Kidney (tissue), 22 donors: ENCODE measurements at places on chromosomes 16 and 17.

GRCh38 chr16:17970816-17971331 lies 365.7 kb downstream of the NPIPA8 start:
- no peak for DNase-seq

GRCh38 chr17:67922503-67922902 lies 73.8 kb downstream of the C17orf58 start:
- no peak for DNase-seq

DNA sequence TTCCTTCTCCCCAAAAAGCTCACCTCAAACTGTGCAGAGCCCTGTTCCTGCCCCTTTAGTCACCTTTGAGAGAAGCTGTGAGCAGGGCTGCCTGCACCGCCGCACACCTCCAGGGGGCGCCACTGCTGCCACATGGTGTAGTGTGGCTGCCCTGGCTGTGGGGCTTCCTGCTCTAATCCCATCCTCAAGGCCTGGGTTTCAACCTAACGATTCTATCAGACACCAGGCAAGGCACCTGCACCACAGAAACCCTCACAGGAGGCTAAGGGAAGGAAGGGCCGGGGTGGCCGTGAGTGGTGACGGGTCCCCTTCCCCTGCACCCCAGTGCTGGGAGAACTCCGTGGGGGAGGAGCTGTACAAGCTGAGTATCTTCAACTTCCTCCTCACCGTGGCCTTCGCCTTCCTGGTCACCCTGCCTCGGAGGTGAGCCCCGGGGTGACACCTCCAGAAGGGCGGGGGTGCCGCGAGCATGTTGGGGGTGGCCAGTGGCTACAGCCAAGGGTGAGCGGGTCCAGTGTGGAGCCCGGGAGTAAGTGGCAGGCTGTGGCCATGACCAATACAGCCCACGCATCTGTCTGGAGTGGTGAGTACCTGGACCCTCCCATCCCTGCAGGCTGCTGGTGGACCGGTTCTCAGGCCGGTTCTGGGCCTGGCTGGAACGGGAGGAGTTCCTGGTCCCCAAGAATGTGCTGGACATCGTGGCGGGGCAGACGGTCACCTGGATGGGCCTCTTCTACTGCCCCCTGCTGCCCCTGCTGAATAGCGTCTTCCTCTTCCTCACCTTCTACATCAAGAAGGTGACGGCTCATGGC lies 7.0 kb downstream of the TMC8 start:
- no peak for DNase-seq

DNA sequence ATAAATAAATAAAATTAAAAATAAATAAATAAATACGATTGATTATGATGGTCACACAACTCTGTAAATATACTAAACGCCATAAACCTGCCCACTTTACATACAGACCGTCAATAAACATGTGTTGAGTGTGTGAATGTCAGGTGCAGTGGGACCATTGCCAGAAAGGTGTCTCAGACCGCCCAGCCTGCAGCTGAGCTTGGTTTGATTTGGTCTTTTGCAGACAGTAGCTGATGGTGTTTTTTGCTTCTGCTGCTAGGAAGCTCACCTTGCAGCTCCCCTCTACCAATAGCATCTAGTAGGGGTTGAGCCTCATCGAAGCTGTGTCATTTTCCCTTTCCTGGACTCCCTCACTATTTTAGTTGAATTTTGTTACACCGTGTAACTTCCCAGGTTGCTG lies 23.5 kb downstream of the UBALD1 start:
- DNase-seq: no peak

DNA sequence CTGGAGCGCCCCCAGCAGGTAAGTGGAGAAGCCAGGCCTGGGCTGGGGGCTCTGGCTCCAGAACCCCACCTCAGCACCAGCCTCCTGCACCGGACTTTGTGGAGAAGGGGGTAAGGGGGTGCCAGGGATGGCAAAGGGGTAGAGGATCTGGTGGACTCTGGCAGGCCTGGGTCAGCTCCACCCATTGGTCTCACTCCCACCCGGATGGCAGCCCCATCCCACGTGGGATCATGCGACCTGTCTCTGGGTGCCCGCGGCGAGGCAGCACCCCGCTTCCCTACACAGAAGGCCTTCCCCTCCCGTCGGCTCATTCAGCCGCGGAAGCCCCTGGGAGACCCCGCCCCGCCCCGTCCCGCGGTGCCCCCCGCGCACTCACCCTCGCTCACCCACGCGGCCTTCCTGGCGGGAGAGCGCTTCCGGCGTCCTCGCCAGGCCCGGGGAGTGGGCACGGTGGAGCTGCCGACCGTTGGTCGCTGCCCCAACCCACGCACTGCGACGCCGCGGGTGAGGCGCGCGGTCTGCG lies 498 bp upstream of the PLEKHG4 start:
- DNase-seq: peak; percentile 82

DNA sequence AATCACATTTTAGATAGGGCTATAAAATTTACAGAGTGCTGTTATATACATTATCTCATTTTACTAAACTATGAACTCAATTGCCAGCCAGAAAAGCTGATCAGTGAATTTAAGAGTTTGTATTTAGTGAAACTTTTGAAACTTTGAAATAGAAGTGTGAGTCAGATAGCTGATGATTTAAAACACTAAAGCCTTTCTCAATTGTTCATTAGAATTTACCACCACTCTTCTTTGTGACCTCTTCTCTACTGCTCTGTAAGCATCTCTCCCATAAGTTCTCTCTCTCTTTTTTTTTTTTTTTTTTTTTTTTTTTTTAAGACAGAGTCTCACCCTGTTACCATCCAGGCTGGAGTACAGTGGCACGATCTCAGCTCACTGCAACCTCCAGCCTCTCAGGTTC lies 43.7 kb downstream of the GOSR1 start:
- no peak for DNase-seq

GRCh38 chr16:27154705-27155521 lies 48.4 kb upstream of the KDM8 start:
- DNase-seq: peak; percentile 81

DNA sequence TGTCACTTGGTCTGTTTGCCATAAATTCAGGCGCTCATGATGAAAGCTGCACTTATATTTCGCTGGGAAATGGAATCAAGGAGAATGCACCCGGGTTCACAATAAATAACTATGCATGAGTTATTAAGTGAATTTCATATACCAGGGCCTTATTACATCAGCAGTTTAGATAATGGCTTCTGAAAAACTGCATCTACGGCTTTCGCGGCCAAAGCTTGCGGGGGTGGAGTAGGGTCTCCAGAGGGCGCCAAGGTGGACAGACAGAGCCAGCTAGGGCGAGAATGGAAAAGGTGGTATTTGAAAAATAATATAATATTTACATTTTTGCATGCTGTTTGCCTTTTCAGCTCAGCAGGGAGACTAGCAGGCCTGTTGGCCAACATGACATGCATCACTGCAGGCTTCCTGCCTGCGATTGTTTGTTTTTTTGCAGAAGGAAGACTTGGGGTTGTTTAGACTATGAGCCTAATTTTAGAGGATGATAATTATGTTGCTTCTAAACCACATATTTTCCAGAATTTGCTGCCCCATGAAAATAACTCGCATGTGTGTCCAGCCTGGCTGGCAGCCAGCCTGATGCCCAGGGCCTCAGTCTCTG lies 173.8 kb upstream of the IRX3 start:
- DNase-seq: no peak

DNA sequence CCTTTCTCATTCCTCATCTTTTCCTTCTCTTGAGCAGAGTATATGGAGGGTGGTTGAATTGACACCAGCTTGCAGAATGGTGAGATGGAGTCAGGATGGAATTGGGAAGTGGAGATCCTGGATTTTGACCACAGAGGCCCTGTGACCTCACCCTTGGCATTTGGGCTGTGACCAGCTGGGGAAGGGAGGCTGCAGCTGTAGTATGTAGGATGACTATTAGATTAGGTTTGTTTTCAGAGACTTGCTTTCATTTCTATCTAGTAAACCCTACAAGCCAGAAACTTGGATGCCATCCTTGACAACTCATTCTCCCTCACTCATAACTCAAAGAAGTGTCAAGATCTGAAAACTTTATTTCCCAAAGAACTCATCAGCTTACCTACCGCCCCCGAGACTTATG lies 5.9 kb downstream of the GNGT2 start:
- DNase-seq: no peak

GRCh38 chr17:15915961-15916360 lies 29.0 kb upstream of the ADORA2B start:
- DNase-seq: no peak

GRCh38 chr16:53740476-53740875 lies 36.5 kb downstream of the FTO start:
- no peak for DNase-seq

GRCh38 chr17:32659419-32659842 lies 172.6 kb downstream of the CDK5R1 start:
- DNase-seq: peak; percentile 76

DNA sequence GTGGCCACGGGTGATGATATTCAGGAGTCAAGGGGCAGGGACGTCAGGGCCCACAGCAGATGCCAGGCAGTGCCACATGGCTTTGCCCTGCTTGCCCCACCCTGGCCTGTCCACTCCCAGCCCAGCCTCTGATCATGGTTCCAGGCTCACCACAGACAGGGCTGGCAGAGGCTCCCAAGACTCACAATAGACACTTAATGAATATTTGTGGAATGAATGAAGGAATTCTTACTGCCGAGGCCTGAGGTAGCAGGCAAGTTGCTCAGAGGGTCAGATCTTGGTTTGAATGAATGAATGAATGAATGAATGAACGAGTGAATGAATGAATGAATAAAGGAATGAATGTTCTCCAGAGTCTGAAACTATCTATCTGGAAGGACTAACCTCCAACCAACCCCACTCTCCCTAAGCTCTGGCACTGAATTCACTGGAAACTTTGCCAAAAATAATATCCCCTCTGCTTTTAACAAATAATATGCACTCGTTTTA lies 60.9 kb downstream of the RAI1 start:
- DNase-seq: no peak

GRCh38 chr16:7492122-7492521 lies 159.5 kb downstream of the RBFOX1 start:
- peak; percentile 42 for DNase-seq

DNA sequence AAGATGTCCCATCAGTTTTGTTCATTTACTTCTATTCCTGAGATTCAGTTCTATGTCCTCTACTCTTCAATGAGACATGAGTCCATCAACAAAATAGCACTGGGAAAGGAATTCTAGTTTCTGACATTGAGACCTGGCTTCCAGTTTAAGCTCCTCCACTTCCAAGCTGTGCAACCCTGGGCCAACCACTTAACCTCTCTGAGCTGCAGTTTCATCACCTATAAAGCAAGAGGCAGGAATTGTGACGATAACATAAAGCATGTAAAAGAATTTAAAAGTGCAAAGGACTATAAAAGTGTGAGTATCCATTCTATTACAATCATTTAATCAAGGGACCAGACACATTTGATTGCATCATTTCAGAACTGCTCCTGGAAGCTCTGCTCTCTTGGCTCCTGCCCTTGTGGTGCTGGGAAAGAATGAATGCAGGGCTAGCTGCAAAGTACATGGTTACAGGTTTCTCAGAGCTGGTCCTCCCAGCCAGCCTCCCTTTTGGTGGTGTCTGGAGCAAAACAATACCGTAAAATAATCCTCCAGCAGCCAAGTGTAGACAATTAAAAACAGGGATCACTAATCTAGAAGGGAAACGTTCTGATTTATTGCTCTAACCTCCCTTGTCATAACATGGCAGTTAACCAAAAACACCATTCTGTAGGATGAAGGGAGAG lies 113.9 kb downstream of the VPS53 start:
- DNase-seq: peak; percentile 23

DNA sequence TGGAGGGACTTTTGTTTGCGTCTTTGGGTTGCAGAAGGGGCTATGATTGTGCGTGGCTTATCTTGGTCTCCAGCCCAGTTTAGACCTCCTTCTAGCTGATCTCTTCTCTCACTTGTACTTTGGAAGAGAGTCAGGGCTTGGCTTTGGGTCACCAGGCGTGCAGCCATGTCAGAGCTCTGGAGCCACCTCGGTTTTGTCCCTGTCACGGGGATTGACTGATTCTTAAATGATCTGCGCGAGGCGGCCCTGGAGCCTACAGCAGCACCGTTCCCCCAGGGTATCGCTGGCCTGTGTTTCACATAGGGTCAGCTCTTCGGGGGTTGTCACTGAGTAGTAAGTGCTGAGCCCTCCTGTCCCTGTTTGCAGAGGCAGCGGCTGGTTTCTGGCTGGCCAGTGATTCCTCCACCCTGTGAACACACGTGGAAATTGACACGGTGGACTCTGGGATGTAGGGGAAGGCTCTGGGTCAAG lies 209.8 kb upstream of the CHMP6 start:
- no peak for DNase-seq

DNA sequence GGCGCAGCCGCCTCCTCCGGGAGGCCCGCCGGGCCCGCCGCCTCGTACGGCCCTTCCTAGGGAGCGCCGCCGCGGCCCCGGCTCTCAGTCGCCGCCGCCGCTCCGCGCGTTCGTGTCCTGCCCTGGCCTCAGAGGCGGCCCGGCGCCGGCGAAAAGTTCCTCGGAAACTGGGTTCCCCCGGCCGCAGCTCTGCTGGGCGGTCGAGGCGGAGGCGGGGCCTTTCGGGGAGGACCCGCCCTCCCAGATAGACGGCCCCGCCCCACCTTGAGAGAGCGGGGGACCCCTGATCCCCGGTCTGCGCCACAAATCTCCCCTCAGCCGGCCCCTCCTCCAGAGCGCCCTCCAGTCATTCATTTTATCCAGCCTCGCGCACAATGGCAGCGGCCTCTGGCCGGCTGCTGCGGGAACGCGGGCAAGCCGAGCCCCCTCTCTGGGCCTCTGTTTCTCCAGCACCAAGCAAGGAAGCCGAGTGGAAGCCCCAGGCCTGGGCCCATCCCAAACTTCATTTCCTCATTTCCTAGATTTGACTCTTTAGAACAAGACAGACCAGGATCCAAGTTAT lies at the start of gene SREBF1:
Gene SREBF1 (minus strand): TSS at position 169 of the 562 bp plus-strand sequence. CDS start 169 bp downstream, outside the sequence.
- no peak for DNase-seq

GRCh38 chr17:78415821-78416711 lies 37.6 kb downstream of the PGS1 start:
- DNase-seq: no peak

DNA sequence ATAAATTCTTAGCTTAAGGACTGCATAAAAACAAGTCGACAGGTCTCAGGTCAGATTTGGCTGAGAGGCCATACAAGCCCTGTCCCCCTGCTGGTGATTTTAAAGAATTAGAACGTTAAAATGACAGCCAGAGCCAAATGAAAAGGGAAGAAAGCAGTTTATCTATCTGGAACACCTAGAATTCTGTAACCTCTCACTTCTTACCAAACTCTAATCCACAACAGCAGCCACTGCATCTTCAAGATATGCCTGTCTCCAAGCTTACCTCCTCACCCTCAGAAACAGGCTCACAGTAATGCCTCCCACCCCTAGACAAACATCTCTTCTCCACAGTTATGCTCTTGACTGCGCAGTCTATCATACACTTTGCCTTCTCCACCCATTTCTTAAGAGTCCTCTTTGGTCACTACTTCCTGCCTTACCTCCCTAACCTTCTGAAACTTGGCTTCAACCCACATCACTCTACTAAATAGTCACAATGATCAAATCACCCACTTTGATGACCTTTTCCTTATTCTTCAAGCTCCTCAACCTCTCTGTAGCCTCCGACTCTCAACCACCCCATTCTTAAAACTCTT lies 14.2 kb downstream of the ANKFY1 start:
- peak; percentile 29 for DNase-seq
